ENCODE measurements at places on chromosomes 7 and 10.

DNA sequence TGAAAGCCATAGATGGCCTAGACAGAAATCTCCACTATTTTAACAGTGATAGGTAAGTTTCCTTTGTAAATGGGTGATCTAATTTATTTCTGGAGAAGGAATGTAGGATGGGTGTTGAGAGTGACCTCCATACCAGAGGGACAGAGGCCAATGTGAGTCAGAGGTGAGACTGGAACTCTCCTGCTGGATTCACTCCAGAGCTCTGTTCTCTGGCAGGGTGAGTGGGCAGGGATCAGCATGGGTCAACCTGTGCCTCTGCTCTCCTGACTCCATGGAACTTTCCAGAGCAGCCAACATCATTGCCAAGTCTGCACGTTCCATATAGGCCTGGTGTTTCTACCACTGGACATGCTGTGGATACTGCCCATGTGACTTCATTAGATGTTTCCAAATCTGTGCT lies 11.4 kb downstream of the AKR1C3 start:
- DNase-seq, result no peak

DNA sequence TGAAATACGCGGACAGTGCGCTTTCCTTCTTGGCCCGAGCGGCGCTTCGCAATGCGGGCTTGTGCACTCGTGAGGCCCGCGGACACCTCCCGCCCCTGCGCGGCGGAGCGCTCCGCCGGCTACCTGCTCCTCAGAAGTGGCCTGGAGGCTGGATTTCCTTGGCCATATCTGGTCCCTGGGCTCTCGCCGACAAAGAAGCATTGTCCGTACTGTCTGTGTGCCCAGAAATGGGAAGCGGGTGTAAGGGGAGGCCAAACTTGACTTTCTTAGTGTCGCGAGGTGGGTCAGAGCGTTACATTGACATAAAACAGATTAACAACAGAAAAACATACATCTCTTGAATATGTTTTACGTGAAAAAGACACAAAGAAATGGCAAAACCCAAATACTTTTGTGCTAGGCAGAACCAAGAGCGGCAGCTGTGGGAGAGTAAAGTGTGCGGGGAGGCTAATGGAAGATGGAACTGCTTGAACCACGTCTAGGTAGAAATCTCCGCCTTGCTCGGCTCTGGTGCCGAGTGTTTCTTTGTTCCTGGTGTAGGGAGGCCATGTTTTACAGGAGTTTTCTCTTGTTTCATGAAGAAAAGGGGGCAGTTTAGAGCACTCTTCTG lies 1.4 kb downstream of the LANCL2 start:
- DNase-seq, result no peak

DNA sequence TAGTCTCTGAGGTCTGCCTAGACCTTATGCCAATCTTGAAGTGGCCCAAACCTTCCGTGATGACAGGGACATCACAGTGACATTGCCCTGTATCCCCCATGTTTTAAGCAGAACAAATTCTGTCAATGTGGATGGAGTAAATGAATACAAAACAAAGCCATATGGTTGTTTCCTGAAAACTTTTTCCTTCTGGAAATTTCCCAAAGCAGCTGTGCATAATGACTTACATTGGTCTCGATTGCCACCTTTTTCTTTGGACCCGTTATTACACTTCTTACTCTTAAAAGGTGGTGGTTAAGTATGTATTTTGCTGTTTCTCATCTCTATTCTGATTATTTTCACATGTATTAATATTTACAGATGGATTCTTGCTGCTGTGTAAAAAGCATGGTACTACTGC lies 411.2 kb upstream of the KLF6 start:
- DNase-seq, result no peak

GRCh38 chr10:34731885-34732701 lies 83.0 kb downstream of the PARD3 start:
- no peak for DNase-seq

DNA sequence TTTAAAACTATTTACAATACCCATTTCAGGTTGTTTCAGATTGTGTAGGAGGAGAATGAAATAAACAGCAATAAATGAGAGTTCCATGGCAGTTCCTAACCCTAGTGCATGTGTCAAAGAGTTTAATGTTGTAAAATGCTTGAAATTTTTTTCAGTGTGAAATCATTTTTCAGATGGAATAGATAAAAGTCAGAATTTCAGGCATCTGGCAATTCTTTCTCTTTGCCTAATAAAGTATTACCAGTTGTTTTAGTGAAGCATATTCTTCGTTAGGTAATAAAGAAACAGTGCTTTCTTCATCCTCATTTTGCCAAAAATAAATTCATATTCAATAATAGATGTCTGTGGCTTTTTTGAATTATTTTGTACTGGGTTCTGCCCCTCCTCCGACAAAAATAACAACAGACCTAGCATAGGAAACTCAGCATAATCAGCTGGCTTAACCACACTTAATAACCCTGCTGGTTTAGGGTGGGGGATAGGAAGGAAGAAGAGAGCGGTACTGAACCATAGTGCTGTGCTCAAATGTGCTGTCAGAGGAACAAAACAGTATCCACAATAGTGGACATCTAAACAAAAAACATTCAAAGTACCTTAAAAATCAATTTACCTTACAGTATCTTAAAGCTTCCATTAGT lies 39.1 kb downstream of the MINDY3 start:
- DNase-seq, result no peak

DNA sequence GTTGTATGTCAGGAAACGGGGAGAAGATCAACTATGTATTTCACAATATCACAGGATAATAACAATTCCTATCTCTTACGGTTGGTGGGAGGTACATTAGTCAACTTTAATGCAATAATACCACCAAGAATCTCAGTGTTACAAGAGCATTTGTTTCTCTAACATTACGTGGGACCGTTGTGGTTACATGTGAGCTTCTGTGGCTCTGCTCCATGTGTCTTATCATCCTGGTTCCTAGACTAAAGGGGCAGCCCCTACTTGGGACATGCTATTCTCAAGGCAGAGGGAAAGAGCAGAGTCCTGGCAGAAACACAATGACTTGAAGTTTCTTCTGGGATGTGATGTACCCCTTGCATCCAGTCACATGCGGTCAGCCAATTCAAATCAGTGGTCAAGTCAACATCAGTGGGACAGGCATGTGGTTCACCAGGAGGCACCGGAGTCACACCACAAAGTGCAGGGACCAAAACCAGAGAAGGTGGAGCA lies 2.5 kb upstream of the ZNF22 start:
- DNase-seq, result no peak

DNA sequence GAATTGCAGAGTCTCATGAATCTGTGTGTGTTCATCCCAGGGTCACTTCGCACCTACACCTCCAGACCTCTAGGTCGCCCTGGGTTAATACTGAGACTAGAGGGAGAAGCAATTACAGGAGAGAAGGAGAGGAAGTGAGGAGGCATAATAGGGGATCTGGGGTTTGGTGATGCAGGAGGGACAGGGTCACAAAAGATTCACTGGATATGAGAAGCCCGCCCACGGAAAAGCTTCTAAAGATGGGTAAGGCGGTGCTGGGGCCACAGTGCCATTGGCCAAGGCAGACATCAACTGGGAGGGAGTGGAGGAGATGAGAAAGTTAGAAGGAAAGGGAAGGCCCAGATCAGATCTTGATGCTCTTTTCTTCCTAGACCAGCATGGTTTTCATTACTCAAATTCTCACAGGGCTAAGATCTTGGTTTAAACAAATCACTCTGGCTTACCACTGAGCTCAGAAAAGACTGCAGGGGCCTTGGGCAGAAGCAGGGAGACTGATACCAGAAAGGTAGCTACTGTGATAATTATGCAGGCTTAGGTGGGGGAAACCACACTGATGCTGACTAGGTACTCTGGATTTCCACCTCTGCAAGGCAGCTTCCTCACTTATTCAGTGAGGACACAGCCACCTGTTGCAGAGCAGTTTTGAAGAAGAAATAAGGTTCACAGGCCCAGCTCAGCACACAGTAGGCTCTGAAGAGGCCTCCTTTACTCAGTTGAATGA lies 17.4 kb upstream of the ZNF273 start:
- no peak for DNase-seq

GRCh38 chr7:117605712-117606111 lies 125.9 kb downstream of the CFTR start:
- DNase-seq, result no peak

GRCh38 chr10:33489501-33490176 lies 155.2 kb upstream of the NRP1 start:
- no peak for DNase-seq

DNA sequence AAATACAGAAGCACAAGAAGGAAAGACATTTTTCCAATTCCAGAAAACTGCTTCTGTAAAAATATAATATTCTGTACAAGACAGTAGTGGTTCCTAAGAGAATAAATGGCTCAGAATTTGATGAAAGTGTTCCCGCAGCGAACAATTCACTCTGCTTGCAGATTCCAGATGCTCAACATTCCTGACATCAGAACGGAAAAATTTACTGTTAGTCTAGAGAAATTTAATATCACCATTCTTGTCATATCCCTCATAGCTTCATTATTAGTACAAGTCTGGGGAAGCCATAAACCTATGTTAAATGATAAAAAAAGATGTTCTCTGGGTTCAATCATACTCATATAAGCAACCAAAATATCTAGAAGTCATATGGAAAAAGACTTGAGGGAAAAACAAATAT lies 83.6 kb downstream of the MPP7 start:
- DNase-seq, result no peak

DNA sequence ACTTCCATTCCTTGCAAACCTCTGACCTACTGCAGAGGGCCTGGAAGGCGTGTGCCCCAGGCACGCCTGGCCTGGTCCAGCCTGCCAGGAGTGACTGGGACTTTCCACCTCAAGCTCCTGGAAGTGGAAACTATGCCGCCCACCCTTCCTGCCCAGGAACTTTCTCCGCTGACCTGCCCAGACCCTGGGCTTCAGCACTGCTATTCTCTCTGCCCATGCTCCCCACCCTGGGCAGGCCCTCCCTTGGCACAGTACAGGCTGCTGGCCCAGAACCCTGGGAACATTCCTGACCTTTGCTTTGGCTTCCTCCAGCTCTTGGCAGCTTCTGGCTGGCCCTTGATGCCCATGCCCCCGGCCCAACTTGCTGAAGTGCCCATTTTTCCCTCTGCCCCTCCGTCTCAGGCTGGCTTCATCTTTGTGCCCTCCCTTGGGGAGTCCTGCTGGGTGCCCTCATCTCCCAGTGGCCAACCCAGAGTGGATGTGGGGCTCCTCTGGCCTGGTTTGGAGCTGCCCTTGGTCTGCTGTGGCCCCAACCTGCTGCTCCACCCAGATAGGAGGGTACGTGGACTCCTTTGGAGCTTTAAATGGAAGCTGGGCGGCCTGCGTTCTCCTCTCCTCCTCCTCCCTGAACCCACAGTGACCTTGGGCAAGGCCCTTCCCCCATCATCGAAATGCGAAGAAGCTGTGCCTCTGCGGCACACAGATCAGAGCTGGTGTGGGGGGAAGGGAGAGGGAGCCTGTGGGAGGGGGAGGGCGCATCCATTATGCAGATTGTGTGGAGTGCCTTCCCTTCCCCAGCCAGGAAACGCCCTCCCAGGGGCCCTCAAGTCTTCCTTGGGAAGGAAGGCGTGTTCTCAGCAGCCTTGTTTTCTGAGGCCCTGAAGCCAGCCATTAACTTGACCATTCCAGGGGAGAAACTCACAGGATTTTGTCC lies 3.4 kb downstream of the MMRN2 start:
- no peak for DNase-seq

DNA sequence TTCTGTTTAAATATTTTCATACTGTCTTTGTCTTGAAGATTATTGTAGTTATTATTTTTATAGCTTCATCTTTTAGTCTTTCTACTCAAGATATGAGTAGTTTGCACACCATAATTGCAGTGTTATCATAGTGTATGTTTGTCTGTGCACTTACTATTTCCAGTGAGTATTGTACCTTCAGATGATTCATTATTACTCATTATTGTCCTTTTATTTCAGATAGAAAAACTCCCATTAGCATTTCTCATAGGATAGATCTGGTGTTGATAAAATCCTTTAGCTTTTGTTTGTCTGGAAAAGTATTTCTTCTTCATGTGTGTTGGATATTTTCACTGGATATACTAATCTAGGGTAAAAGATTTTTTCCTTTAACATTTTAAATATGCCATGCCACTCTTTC lies 646.2 kb upstream of the GRM3 start:
- no peak for DNase-seq

DNA sequence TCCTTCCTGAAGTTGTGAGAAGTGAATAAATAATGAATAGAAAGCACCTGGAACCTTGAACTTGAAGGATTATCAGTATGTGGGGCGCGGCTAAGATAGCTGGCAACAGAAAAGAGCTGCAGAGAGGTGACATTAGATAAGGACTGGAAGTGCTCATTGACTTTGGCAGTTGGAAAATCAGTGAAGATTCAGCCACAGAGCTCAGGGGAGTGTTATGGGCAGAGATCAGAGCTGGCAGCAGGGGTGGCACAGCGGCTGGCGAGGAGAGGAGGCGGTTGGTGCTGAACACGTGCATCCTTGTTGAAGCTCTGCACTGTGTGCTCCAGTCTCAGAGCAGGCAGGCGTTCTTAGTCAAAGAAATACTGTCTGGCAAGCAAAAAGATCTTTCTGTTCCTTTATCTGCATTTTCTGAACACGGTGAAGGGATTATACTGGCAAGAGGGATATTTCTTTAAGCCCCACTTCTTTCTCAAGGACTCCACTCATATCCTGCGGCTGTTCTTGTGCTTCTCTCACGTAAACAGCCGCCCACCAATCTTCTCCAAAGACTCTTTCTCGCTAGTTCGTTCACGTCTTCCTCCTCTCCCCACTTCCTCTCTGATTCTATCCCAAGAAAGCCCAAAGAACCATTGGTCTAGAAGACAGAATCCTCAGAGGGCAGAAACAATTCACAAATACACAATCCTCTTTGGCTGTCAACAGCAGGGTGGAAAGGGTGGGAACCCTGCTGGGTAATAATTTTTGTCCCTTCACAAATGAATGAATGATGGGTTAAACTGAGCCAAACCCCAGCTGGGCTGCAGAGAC lies 38.6 kb upstream of the ADD3 start:
- DNase-seq, result no peak

- DNase-seq, result no peak
Observed at GRCh38 chr10:3102720-3103427, 35.5 kb downstream of the PFKP start.

DNA sequence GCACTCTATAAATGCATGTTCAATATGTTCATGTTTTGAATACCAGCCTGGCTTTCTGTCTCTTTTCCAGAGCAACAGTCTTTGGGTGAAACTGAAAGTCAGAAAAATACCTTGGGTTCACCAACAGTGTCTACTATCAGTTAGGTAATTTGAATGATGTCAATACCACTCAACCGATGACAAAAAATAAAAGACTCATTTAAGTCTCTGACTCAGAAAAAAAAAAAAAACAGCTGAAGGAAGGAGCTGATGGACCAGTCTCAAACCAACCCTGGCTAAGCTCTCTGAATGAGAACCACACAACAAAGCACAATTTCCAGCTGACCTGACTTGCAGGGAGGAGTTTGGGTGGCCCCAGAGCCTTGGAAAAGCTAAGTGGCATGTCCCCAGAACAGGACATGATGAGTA lies 42.5 kb downstream of the ABLIM1 start:
- no peak for DNase-seq

DNA sequence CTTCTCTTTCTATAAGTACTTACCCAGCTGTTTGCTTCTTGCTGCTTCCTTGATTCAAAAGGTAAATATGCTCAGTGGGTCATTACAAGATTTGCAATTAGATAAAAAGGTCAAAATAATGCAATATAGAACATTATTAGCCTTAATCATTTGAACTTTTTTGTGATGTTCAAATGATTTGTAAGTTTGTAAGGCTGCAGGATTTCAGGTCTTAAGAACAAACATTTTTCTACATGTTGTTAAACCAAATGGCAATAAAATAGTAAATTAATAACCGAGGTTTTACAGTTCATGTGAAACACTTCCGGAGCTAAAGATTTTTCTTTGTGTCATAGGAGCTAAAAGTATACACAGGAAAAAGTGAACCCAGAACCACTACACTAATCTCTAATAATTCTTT lies 16.2 kb upstream of the SCIN start:
- DNase-seq, result no peak

GRCh38 chr7:66669088-66669487 lies 40.4 kb downstream of the KCTD7 start:
- DNase-seq, result no peak

Measured in AML-193 (cell line).